Right lung (tissue), 10 donors: ENCODE measurements at places on chromosomes 2 and 18. TPM values are rescaled to one million over a fixed set of nuclear protein-coding genes. Genes with fewer than 3 reads are reported as not detected.

Gene EGR4
- polyA plus RNA-seq: not detected

Gene RAB17
- 16.6 TPM for polyA plus RNA-seq

Gene GALNT13
- 8.8 TPM for polyA plus RNA-seq

Gene HES6
- polyA plus RNA-seq: 3.9 TPM

Gene ZSWIM2
- not detected for polyA plus RNA-seq

Gene MARCO
- 0.35 TPM for polyA plus RNA-seq

Gene IL36A
- polyA plus RNA-seq: not detected

Gene LPIN1
- polyA plus RNA-seq: 17.4 TPM

Gene NRBP1
- polyA plus RNA-seq: 130 TPM

Gene REG1B
- polyA plus RNA-seq: not detected

Gene ATP6V1B1
- polyA plus RNA-seq: 3.6 TPM

Gene MEIS1
- 167 TPM for polyA plus RNA-seq

Gene EDAR
- polyA plus RNA-seq: 7.2 TPM

Gene LHCGR
- polyA plus RNA-seq: 0.13 TPM

Gene BOLL
- polyA plus RNA-seq: not detected

Gene HOXD9
- polyA plus RNA-seq: 0.44 TPM

Gene PAX8
- 14.5 TPM for polyA plus RNA-seq
